AG09319 (cell line): ENCODE measurements at places on chromosomes 6 and 20.
A peak's percentile ranks its signal among the peaks of the same experiment; 100 is the strongest.

DNA sequence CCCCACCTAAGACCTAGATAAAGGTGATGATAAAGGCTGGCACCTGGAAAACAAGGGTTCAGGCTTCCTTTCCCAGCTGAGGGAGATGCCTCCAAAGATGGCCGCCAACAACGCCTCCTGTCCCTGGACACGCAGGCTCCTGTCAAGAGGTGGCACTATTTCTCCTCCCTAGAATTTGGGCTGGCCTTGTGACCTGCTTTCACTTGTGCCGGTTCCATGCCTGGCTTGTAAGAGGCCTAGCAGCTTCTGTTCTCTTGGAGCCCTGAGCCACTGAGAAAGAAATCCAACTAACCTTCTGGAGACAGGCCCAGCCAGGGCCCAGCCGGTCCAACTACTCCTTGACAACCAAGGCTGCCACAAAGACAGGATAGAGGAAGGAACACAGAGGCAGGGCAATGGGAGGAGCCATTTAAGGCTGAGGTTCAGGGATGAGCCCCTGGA, 60.2 kb upstream of the RALY start:
- DNase-seq, result peak; percentile 31

- no peak for DNase-seq
Measured at GRCh38 chr20:16844406-16844805, 96.2 kb downstream of the OTOR start.

- DNase-seq, result no peak
Measured at GRCh38 chr20:58019027-58019849, 209.2 kb downstream of the ANKRD60 start.

GRCh38 chr6:69303382-69303781, 493.4 kb downstream of the LMBRD1 start:
- no peak for DNase-seq

- no peak for DNase-seq
Measured at GRCh38 chr20:36601540-36601939, 4.0 kb upstream of the RAB5IF start.

DNA sequence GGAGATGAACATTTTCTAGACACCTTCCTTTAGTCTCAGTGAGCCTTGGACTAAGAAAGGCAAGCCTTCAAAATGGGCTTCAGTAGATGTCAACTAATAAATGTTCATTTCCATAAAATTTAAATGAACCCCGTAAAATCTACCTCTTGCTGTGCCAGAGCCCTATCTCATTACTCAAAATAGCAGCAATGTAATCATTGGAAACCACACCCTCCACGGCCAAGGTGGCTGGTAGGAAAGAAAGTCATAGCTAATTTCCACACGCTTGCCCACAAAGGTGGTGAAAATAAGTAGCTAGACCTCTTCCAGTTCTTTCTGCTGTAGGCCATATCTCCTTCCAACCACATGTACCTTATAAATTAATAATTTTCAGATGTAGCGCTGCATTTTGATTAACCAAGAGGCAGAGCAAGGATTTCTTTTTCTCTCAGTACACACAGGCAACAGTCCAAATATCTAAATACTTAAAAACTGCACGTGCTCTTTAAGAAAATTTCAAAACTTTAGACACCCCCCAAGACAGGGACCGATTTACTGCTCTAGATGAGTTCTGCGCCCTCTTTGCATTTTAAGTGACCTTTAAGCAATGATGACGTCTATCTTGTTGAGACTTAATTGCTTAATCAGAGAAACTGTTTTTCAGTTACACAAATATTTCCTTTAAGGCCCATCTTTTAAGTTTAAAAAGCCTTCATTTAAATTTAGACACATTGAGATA, 290.8 kb downstream of the ZNF217 start:
- no peak for DNase-seq

DNA sequence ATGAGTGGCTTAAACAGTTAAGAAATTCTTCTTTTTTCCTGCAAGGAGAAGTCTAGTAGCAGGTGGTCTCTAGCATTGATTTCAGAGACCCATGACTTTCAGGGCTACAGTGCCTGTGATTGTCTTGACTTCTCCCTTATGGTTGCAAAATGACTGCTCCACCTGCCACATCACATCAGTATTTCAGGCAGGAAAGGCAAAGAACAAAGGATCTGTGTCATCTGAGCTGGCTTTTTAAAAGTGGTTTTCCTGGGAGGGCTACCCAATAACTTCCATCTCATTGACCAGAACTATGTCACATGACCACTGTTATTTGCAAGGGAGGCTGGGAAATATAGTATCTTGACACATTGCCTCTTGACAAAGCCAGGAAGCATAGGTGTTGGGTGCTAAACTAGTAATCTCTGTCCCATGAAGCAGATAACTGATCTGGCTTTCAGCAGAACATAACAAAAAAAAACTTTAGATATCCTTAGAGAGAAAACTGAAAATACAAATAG, 226.2 kb downstream of the DHX35 start:
- no peak for DNase-seq

DNA sequence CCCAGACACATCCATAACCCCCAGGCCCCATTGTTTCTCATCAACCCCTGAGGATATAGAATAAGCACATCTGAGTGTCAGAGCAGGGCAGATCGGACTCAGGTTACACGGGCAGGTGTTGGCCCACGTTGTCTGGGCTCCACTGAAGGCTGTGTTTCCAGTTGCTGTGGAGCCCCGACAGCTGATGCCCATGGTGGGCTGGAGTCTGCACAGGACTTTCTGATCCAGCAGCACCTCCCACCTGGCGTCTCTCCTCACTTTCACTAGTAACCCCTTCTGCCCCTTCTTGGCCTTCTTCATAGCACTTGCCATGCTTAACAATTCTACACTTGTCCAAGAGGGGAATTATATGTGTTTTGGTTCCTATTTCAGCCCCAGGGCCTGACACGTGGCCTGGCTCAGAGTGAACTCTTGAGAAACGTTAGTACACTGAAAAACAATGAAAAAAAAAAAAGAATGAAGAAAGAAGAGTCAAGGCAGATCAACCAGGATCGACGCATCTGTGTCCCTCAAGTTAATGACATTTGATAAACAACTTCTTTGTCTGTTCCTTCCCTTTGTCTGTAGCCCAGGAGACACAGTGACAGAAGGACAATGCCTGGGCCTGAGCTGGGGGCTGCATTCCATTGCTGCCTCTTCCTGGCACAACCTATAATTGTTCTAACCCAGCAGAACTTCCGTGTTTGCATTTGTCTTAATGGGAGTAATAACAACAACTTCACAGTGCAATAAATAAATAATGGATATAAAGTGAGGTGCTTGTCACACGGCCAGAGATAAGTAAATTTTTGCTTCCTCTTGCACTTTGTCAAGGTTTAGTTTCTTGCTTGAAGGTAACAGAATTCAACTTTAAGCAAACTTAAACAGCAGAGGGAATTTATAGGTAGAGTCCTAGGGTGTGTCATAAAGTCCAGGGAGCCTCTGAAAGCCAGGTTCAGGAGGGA, 224.2 kb upstream of the SSTR4 start:
- no peak for DNase-seq

DNA sequence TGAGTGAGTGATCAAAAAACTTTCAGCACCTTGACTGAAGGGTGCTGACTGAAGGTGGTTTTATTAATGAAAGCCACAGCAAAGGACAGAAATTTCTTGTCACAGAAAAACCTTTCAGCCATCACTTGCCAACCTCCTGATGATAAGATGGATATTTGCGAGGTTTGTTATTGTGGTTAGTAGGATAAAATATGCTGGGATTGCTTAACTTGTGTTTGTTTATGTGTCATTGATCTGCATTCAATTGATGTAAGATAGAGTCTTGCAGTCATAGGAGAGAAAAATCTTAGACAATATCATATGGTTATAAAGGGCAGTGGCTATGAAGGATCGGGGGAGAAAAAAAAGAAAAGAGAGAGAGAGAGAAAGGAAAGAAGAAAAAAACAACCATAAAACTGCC, 1.2 kb downstream of the TSBP1 start:
- no peak for DNase-seq

- DNase-seq, result no peak
Measured at GRCh38 chr6:91904586-91905164, 1317.8 kb upstream of the MAP3K7 start.

DNA sequence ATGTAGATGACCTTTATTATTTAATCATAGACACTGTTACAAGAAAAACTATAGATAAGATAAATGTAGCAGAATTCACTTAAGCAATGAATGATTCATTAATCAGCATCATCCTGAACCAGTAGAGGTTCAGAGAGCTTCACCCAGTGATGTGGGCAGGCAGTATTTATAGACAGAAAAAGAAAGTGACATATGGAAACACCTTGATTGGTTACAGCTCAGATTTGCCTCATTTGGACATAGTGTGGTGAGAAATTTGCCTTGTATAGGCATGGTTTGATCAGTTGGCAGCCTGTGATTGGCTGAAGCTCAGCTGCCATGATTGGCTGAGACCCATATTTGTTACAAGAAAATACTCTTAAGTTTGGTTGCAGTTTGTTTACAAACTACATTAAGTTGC, 4.6 kb downstream of the C6orf58 start:
- DNase-seq, result no peak

GRCh38 chr6:44030812-44031454, 96.3 kb downstream of the MRPL14 start:
- no peak for DNase-seq

- no peak for DNase-seq
Measured at GRCh38 chr20:36205026-36205425, 31.3 kb upstream of the AAR2 start.

- no peak for DNase-seq
Measured at GRCh38 chr20:16427571-16427970, 145.7 kb downstream of the KIF16B start.

DNA sequence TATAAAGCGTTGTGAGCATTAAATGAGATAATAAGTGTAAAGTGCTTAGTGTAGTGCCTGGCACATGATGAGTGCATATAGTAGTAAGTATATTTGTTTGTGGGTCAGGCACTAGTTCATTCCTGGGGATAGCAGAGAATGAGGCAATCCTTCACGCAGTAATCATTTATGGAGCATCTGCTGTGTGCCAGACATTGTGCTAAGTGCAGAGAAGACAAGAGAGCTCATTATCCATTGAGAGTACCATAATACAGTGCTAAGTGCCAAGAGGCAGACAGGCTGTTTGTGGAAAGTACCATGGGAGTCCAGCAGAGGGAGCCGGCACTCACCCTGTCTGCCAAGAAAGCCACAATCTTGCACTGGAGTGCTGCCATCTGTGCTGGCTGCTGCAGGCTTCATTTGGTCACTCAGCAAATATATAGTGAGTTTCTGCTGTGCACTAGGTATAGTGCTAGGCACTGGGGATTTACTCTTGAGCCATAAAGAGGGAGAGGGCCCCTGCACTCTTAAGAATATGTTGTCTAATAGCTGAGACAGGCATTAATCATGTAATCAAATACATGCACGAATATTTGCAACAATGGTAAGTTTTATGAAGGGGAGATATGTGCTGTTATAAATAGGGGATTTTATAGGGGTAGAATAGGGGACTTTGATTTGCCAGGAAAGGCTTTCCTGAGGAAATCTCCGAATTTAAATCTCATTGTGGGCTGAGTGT, 12.9 kb upstream of the MROH8 start:
- peak; percentile 75 for DNase-seq

GRCh38 chr6:10598084-10598960, 77.2 kb downstream of the GCNT2 start:
- DNase-seq, result no peak

GRCh38 chr20:62437927-62438326, 10.6 kb upstream of the RBBP8NL start:
- DNase-seq, result no peak

- peak; percentile 51 for DNase-seq
Measured at GRCh38 chr6:117449549-117450439, 24.1 kb upstream of the ROS1 start.

- no peak for DNase-seq
Measured at GRCh38 chr6:156651486-156651885, 125.7 kb upstream of the ARID1B start.

- DNase-seq, result no peak
Measured at GRCh38 chr20:38115205-38115604, 49.9 kb downstream of the TGM2 start.

GRCh38 chr6:1873781-1874180, 264.1 kb downstream of the FOXC1 start:
- no peak for DNase-seq

DNA sequence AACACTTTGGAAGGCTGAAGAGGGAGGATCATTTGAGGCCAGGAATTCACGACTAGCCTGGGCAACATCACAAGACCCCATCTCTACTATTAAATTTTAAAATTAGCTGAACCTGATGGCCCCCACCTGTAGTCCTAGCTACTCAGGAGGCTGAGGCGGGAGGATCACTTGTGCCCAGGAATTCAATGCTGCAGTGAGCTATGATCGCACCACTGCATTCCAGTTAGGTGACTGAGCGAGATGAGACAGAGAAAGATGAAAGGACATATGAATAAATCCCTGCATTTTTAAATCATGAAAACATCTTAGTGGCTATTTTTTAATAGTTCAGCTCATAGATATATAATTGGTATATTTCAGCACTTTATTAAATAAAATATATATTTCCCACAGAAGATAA, 93.8 kb downstream of the GPR63 start:
- no peak for DNase-seq

GRCh38 chr6:136962661-136963060, 40.6 kb downstream of the SLC35D3 start:
- no peak for DNase-seq

GRCh38 chr20:63701329-63702035, 5.0 kb downstream of the TNFRSF6B start:
- DNase-seq, result no peak

GRCh38 chr20:22403022-22403631, 181.2 kb downstream of the FOXA2 start:
- no peak for DNase-seq

DNA sequence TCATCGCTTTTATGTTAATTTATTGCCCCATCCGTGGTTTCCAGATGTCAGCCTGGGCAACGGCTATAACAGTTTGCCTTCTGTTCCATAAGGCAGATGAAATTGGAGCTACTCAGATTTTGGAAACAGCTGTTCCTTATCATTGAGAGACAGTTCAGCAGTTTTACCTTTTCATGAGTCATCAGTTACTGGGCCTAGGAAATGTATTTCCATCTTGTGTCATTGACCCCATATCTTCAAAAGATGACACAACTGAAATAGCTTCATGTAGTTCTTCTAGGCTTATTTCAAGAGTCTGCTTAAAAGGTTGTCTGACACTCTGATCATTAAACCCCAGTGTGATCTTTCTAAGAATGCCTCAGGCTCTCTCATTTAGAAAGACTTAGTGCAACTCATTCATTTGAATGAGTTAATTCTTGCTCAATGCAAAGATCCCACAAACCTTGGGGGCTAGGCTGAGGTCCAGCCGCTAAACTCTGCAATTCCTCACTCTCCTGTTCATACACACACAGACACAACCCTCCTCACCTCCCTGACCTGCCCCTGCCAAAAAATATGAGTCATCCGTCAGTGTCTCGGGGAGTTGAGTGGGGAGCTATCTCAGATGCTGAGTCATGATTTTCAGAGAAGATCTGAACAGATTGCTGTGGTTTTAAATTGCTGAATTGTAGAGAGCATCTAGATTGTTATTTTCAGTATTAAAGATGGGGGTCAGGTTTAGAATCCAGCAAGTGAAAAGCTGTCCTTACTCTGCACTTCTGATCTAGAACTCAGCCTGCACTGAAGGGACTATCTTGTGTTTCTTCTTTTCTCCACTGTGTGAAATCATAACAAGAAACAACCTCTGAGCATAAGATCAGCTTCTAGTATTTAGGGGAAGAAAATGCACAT, 61.8 kb downstream of the RPP40 start:
- peak; percentile 85 for DNase-seq

GRCh38 chr20:1165941-1166340, 18.8 kb downstream of the TMEM74B start:
- no peak for DNase-seq

GRCh38 chr6:117267054-117267347, 1.6 kb downstream of the VGLL2 start:
- no peak for DNase-seq
